ENCODE measurements at places on chromosomes 7 and 10.

DNA sequence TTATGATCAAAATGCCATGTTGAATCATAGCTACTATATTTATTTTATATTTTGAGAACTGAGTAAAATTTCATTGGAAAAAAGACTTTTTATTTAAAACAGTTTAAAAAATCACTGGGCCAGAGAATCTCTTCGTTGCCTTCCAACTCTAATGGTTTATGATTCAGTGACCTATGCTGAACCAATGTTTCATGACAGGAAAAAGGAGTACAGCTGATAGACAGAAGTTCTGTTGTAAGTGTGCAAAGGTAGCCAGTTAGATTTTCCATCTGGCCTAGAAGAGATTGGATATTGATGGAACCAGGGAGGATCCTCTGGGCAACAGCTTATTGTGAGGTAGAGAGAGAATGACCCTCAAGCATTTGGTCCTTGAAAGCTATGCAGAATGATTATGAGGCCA lies 745.8 kb downstream of the SUGCT start:
- no peak for DNase-seq

DNA sequence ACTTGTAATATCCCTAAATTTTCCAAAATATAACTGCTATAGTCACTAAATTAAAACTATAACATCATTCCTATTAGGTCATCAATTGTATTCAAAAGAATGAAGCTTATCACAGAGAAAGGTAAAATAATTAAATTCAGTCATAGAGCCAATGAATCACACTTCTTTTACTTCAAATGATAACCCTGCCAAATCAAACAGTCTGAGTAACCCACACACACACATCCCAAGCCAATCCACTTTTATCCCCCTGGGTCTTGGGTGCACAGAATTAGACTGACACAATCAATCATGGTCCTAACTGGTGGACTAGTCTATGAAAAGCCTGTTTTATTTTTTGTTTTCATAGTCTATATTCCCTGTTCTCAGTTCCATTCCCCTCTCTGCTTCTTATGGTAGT lies 25.6 kb downstream of the CTNNA3 start:
- no peak for DNase-seq

DNA sequence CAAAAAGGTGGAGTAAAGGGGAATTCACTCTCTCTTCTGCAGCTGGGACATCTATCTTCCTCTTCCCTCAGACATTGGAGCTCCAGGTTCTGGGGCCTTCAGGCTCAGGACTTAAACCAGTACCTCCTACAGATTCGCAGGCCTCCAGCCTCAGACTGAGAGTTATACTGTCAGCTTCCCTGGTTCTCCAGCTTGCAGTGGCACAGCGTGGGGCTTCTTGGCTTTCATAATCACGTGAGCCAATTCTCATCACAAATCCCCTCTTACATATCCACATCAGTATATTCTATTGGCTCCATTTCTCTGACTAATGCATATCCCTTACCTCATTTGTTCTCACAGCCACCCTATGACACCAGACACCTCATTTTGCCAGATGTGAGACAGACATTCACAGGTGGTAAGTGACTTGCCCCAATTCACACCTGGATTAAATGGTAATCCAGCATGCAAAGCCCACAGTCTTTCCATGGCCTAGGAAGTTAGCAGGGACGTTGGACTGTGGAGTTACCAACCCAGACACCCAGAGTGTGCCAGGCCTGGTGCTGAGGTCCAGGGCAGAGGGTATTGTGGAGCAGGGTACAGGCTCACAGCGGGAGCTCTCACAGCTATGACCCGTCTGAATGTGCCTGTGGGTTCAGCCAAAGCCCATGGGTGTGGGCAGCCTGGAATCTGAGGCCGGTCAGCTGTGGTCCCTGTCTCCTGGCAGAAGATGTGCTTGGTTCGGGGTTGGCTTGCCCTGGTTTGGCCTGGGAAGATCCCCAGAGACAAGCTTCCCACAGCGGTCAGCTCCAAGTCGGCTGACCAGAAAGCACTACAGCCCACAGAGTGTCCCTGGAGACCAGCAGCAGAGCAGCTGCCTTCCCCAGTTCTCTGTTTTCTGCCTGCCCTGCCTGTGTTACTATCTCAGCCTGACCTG lies 18.4 kb upstream of the ZCCHC24 start:
- no peak for DNase-seq

- DNase-seq = no peak
Measured at GRCh38 chr10:131584287-131584686, 272.8 kb upstream of the TCERG1L start.
